ENCODE measurements at places on chromosomes 2 and 18.

DNA sequence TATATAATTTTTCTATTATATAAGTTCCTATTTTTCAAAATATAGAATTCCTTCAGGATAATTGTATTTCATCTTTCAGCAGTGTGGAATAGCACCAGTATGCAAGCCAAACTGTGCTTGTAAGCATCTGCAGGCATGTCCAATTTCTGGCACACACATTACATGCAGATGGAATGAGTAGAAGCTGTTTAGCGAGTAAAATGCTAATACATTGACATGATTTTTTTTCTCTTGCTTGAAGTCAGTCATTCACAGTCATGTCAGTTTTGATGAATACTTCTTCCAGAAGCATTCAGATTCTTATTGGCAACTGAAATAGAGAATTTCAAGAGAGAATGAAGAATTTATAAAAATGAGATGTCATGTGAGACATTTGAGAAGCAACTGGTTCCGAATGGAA lies 109.4 kb downstream of the CERS6 start:
- DNase-seq = no peak

GRCh38 chr2:1676913-1677820 lies 67.1 kb downstream of the PXDN start:
- DNase-seq = no peak

GRCh38 chr2:196914867-196915460 lies 11.5 kb downstream of the PGAP1 start:
- no peak for DNase-seq

DNA sequence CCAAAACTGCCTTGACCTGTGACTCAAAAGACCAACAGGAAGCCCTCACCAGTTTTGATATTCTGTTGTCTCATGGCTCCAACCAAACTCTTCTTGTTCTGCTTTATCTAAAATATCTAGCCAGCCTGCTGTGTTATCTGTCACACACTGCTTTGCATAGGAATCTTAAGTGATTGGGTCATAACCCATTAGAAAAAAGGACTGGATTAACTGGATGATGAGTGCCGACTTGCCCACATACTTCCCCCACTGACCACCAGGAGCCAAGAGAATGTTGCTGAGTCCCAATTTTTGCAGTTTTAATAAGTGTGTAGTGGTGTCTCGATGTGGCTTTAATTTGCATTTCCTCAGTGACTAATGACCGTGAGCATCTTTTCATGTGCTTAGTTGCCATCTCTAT lies 6.5 kb downstream of the MOGAT1 start:
- DNase-seq = no peak

DNA sequence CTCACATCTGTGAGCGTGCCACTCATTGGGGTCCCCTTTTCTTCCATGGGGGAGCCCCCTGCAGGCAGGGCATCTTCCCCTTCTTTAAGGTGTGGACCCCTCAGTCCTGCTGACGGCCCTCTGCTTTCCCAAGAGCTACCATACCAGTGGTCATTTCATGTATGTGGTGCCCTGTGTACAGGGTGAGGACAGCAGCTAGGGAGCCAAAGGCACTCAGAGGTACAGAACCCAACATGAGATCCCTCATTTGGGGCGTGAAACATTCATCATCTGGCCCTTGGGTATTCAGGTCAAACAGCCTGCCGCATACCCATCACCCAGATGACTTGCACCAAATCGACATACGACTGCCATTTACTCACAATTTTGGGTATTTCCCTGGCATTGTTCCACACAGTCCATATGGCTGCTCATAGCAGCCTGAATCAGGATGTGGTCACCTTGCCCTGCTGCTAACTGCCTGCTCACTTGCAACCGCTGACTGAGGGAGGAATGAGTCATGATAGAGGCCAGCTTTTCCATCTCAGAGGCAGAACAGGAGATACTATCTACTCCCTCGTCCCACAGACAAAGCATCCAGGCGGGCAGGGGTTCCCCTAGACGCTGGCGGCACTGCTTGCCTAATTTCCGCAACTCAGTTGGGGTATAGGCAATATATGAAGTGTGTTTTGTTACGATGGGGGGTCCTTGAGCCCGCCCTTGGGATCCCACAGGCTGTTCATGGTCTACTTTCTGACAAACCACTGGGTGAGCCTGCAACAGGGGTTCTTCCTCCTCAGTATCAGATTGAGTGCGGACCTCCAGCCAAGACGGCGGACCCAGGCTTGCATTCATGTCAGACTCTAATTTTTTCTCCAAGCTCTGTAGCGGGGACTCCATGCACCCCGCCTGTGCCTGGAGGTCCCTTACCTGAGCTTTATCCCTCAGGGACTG lies 228.6 kb downstream of the SATB2 start:
- peak; percentile 23 for DNase-seq

- no peak for DNase-seq
Measured at GRCh38 chr2:149575752-149576151, 11.8 kb downstream of the MMADHC start.

Measured in stimulated activated CD4-positive, alpha-beta T cell treated with anti-CD3 and anti-CD28 coated beads, Interleukin-4, amount 100 ng/mL, for 48 hours (primary cell).